Daoy (cell line): ENCODE measurements at places on chromosomes 6 and 20.
A peak's percentile ranks its signal among the peaks of the same experiment; 100 is the strongest.

DNA sequence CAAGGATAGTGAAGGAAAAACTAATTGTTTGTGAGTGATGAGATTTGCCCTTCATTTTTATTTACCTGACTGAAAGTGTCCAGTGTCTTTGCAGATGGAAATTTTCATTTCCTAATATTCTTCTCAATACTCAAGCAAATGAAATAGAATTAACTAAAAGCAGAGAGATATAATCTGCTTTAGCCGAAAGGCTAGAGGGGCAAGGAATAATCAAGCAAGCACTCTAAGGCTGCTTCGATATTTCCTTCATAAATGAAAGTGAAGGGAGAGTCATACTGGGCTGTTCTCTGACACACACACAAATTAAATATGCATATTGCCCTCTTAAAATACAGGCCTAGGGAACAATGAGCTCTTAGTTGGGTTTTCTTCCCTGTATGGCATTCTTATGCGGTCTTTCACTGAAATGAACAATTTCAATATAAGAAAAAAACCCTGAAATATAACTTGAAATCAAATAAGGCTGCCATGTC is 47.5 kb upstream of the POPDC3 start:
- no peak for DNase-seq

DNA sequence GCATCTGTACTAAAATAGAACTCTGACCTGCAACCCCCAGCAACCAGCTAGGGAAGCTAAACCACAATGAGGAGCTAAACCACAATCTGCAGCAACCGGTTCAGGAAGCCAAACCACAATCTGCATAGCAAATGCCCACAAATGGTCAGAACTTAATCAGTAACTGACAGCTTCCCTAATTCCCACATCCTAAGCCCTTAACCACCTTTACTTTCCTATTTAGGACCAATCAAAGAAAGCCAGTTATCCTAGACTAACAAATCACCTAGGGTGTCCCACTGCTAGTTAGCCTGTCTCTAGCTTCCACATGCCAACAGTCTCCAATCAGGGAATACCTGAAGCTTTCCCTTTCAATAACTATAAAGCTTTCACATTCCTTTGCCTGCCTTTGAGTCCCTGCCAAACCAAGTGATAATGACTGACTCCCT is 424.6 kb upstream of the PTCHD4 start:
- DNase-seq: peak; percentile 52

- DNase-seq: no peak
These were observed 586.7 kb upstream of the CITED2 start for GRCh38 chr6:139961190-139961589.

- DNase-seq: no peak
These were observed 18.5 kb downstream of the NOX3 start for GRCh38 chr6:155436981-155437749.

DNA sequence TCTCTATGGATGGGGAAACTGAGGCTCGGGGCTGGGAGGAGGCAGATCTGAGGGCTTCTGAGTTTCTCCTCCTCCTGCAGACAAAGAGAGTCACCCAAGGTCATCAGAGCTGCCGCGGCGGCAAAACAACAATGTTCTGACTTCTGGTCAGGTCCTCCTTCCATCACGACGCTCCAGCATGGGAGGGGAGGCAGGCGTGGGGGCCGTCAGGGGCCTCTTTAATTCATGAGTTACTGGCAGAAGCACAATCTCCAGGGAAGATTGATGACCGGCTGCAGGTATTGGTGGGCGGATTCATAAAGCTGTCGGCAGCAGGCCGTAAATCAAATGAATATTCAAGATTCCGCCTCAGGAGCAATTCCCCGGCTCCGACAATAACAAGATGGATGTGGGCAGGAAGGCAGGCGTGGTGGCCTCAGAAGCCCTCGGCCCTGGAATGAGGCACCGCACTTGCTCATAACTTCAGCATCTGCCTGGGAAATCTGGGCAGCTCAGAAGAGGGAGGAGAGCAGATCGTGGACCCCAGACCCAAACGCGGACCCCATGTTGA is 19.1 kb downstream of the PCK1 start:
- no peak for DNase-seq

- DNase-seq: no peak
These were observed 488.6 kb upstream of the SULF2 start for GRCh38 chr20:48273843-48274242.

- no peak for DNase-seq
These were observed 458.7 kb upstream of the AGPAT4 start for GRCh38 chr6:161732594-161732993.

- no peak for DNase-seq
These were observed 89.9 kb downstream of the CDC5L start for GRCh38 chr6:44477293-44477894.

GRCh38 chr6:133835901-133836300 is 53.0 kb upstream of the TCF21 start:
- DNase-seq: no peak

DNA sequence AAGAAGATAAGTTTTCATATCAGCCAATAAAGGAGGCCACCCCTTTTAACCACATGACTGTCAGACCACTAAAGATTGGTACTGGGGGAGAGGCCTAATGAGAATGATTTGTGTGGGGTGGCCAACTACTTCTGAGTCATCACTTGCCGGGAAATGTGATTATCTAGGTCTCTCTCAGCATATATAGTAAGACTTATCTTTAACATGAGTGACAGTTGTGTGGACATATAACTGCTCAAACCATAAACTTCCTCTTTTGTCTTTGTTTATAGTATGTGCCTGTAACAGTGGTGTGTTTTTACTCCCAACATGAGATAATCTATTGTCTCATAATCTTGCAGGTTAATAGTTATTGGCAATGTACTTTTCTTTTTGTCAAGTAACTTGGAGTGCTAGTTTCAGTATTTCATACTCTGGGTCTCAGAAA is 312.4 kb downstream of the CDKAL1 start:
- DNase-seq: peak; percentile 40

DNA sequence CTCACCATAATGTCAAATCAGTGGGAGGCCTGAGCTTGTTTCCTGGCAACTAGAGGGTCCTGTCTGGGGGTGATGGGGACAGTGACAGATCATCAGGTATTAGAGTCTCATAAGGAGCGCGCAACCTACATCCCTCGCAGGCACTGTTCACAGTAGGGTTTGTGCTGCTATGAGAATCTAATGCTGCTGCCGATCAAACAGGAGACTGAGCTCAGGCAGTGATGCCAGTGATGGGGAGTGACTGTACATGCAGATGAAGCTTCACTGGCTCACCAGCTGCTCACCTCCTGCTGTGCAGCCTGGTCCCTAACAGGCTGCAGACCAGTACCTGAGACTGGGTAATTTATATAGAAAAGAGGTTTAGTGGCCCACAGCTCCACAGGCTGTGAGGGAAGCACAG is 147.3 kb downstream of the TTLL2 start:
- no peak for DNase-seq

- no peak for DNase-seq
These were observed 30.9 kb upstream of the MLN start for GRCh38 chr6:33834401-33835392.
